ENCODE measurements at places on chromosomes 7 and 10. TPM values are rescaled to one million over a fixed set of nuclear protein-coding genes. Genes with fewer than 3 reads are reported as not detected.

The STMP1 gene
- 19.7 TPM for total RNA-seq

- H3K27ac ChIP-seq = no peak overlapping the region
- H3K36me3 ChIP-seq = no peaks in the 10 kb centered on the region
- peaks cover 5% of the 10 kb centered on the region for H3K4me1 ChIP-seq
- H3K27me3 ChIP-seq = no peaks in the 10 kb centered on the region
Measured at GRCh38 chr10:58666024-58666423, 153.4 kb downstream of the BICC1 start.

The ACBD7 gene
- 2.6 TPM for total RNA-seq

DNA sequence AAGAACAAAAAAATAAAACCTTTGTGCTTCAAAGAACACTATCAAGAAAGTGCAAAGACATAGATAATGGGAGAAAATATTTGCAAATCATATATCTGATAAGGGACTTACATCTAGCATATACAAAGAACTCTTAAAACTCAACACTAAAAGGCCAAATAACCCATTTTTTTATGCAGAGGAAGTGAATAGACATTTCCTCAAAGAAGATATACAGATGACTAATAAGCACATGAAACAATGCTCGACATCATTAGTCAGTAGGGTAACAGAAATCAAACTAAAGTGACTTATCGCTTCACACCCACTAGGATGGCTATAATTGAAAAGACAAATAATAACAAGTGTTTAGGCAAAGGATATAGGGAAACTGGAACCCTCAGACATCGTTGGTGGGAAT, 78.0 kb downstream of the MALSU1 start:
- DNase-seq = no peak
- H3K36me3 ChIP-seq = peaks cover 4% of the 10 kb centered on the region
- no peak overlapping the region for H3K4me3 ChIP-seq
- H3K27me3 ChIP-seq = peaks cover 19% of the 10 kb centered on the region
- H3K27ac ChIP-seq = no peak overlapping the region

- H3K27ac ChIP-seq = no peak overlapping the region
- no peak for DNase-seq
- no peaks in the 10 kb centered on the region for H3K27me3 ChIP-seq
- H3K4me1 ChIP-seq = no peaks in the 10 kb centered on the region
- no peaks in the 10 kb centered on the region for H3K36me3 ChIP-seq
Measured at GRCh38 chr10:20185116-20185515, 368.9 kb downstream of the PLXDC2 start.

The SRGN gene
- 474 TPM for total RNA-seq
